ENCODE measurements at places on chromosomes 6 and 20.

- DNase-seq = no peak
Measured at GRCh38 chr6:122653094-122653493, 42.9 kb downstream of the PKIB start.

DNA sequence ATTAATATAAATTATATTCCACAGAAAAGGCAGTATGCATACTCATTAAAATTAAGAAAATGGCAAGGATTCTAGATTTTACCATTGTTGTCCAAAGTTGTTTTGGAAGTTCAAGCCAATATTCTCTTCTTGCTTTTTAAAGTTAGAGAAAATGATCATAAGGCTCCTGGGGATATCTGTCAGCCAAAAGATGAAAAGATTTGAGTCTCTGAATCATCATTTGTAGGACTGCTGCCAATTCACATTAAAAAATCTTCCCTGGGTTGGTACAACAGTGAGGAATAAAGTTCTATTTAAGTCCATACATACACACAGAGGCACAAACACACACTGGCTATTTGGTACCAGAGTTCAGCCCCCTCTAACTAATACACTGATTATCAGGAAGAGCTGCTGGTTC lies 620.1 kb downstream of the COL12A1 start:
- DNase-seq = no peak

GRCh38 chr20:38402816-38403215 lies 32.3 kb downstream of the SNHG17 start:
- no peak for DNase-seq

DNA sequence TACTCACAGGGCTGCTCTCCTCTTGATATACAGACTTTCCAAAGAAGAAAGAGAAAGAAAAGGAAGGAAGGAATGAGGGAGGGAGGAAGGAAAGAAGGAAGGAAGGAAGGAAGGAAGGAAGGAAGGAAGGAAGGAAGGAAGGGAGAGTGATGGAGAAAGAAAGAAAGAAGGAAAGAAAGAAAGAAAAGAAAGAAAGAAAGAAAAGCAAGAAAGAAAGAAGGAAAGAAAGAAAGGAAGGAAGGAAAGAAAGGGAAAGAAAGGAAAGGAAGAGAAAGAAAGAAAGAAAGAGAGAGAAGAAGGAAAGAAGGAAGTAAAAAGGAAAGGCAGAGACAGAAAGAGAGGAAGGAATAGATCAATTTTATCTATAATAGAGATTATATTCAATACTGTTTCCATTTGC lies 1257.4 kb downstream of the EPHA7 start:
- no peak for DNase-seq

DNA sequence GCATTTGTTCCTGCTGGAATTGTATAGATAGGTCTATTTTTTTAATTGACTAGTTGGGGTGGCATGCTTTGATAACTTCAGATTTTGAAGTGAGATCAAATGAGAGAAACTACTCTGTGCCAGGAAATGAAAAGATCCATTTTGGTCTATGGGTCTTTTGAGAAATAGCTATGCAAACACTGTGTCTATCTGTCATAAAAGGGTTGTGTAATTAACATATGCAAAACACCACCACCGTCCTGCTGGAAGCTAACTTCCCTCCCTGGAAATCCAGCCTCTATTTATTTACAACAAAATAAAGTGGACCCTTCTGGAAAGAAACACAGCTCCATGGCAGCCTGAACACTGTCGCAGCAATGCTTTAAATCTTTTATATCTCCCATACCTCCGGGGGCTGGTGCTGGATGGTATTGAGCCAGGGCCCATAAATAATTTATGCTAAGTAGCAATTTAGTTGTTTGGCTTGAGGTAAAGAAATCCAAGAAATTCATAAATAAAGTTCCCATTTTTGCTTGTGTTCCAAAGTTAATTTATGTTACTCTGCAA lies 244.2 kb upstream of the POU3F2 start:
- DNase-seq = no peak

DNA sequence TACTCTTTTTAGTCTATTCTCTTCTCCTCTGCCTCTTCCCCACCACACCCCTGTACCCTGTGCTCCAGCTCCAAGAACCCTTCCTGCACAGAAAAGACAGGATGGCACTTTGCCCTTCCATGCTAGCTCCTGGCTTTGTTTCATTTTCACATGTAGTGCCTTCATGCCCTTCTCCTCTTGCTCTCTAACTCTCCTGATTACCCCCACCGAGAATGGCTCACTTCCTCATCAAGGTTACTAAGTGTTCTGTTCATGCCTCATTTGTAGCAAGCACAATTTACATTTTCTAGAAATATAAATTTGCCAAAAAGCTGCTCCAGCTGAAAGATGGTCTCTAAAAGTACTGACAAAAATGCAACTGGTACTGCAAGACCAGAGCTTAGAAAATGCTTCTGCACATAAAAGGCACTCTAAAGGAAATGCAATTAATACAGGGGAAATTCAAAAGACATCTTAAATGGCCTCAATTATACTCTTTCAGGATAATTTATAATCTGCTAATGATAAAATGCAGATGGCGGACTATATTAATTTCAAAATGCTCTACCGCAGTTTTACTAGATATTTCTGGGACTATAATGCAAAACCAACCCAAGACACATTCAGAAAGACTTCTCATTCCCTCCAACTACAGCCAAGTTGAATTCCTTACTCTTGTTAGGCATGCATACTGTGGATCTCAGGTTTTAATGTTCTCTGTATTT lies 570.2 kb downstream of the PRKN start:
- DNase-seq = no peak

GRCh38 chr20:12306107-12306506 lies 388.4 kb downstream of the BTBD3 start:
- DNase-seq = no peak

GRCh38 chr6:111672761-111673450 lies 67.2 kb upstream of the TRAF3IP2 start:
- DNase-seq = no peak

DNA sequence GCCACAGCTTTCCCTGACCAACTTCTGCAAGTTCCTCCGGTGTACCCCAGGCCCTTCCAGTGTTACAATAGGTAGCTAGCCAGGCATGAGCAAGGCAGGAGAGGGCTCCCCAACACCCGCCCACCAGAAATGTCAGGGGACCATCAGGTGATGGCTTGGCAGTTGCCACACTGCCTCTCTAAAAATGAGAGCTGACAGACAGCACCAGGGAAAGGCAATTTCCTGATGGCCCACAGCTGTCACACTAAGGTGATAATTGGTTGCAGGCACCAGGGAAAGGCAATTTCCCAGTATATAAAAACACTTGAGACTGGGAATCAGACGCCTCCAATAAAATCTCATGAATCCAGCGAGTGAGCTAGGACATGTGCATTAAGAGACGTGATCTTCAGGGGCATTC lies 49.9 kb downstream of the PXDC1 start:
- no peak for DNase-seq

DNA sequence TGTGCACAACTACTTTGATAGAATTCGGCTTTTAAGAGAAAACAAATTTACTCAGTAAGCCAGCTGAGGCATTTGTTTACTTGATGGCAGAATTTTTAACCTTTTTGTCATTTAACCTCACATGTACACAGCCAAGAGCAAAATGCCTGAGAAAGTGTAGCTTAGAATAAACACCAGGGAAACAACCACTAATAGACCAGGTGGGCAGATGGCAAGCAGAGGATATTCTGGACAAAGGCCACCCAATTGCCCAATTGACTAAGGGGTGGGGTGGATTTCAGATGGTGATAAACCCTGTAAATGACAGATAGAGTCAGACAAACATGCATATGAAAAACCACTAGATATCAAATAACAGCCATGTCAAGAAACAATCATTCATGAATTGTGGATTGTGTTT lies 190.7 kb upstream of the FBXL4 start:
- no peak for DNase-seq

DNA sequence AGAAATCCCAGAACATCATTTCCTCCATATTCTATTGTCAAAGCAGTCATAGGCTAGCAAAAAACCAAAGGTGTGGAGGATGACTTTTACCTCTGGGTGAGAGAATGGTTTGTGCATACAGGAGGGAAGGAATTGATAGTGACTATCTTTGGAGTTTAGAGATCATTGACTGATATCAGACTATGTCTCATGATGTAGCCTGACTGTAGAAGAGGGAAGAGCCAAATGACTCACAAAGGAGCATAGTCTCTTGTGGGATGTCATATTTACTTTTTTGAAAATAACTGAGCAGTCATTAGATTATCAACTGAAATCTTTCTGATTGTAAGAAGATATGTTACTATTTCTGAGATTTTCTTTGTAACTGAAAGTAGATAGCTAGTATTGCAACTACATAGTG lies 158.5 kb downstream of the FLRT3 start:
- no peak for DNase-seq

GRCh38 chr6:170178561-170179477 lies 112.1 kb downstream of the DLL1 start:
- DNase-seq = no peak

- DNase-seq = peak; percentile 55
Measured at GRCh38 chr20:11544029-11544678, 373.5 kb upstream of the BTBD3 start.

- DNase-seq = no peak
Measured at GRCh38 chr6:139378882-139379341, 4.5 kb upstream of the CITED2 start.

- DNase-seq = no peak
Measured at GRCh38 chr6:148225871-148226270, 116.8 kb upstream of the SASH1 start.

GRCh38 chr6:5045416-5045815 lies 39.7 kb upstream of the PPP1R3G start:
- no peak for DNase-seq

GRCh38 chr6:79494841-79495240 lies 42.4 kb downstream of the LCA5 start:
- no peak for DNase-seq

DNA sequence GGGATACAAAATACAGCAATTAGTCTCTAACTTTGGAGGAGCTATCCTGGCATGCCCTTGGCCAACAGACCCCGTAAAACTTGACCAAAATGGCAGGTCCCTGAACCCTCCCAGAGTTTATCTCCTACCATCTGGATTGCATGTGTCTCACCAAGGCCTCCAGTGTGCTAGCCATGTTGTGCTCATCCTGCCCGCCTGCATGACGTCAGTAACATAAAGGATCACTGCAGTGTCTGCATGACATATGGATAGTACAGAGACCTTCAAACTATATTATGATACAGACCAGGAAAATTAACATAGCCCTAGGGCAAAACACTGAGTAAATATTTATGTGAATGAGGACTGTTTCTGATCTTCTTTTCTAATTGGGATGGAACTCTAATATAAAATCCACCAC lies 25.3 kb downstream of the CPXM1 start:
- no peak for DNase-seq

DNA sequence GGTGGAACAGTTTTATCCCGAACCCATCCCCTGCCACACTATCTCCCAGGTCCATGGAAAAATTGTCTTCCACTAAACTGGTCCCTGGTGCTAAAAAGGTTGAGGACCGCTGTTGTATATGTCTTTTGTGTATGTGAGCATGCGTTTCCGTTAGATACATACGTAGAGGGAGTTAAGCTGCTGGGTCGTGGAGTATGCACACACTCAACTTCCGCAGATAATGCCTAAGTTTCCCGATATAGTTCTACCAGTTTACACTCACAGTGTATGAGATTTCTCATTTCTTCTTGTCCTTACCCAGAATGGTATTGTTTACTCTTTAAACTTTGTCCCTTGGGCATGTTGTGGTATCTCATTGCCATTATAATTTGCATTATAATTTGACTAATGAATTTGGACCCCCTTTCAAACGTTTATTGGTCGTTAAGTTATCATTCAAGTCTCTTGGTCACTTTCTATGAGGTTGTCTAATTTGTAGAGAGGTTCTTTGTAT lies 50.5 kb upstream of the SCAF8 start:
- DNase-seq = no peak

GRCh38 chr6:146189131-146189530 lies 160.3 kb downstream of the GRM1 start:
- no peak for DNase-seq

- DNase-seq = no peak
Measured at GRCh38 chr6:28254121-28254519, 2.1 kb upstream of the ZKSCAN4 start.

GRCh38 chr20:49701916-49702315 lies 11.8 kb downstream of the B4GALT5 start:
- DNase-seq = no peak

DNA sequence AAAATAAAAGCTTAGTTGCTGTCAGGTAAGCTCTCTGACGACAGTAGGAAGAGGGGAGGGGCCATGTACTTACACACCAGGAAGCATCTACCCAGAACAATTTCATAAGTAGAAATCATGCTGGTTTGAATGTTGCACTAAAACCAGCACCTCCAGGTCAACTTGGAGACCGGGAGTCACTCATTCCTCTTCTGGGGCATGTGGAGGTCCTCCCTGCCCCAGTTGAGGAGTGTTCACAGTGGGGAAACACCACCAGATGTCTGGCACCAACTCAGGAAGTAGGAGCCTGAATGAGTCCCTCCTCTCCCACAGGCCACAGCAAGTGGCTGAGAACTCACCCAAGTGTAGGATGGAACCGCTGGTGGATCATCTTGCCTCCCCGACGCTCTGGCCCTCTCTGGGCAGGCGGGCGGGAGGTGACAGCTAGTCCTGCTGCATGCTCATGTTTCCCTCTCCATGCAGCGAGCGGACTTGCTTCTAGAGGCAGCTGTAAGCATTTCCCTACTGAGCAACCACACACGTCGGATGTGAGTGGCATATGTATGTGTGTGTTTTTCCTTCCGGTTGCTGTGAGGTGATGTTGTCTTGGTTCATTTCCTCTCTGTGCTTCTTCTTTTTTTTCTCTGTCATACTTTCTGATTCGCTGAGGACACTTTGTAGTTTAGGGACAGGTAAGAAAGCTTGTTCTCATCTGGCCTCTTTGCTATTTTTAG lies 149.5 kb upstream of the NEDD9 start:
- peak; percentile 77 for DNase-seq

DNA sequence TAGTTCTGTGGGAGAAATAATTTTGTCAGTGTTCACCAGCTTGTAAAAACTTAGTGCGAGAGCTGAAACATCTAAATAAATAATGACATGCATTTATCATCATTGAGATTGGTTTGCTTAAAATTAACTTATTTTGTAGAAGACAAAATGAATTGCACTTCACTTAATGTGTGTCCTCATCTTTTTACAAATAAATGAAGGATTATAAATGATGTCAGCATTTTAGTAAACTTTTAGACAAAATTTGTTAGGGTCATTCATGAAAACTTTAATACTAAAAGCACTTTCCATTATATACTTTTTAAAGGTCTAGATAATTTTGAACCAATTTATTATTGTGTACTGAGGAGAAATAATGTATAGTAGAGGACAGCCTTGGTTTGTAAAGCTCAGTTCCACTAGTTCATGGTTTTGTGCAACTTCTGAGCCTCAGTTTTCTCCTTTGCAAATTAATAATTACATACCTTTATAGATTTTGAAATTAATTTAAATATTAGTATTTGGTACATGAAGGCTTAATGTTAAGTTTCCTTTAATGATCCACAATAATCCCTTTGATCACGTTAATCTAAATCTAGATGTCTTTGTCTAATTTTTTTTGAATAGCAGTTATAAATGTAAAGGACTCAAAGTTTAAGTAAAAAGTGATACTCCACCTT lies 9.2 kb downstream of the LOC128125822 start:
- DNase-seq = no peak

GRCh38 chr6:56962441-56962840 lies 7.5 kb downstream of the BEND6 start:
- no peak for DNase-seq

- DNase-seq = no peak
Measured at GRCh38 chr20:31695849-31696804, 26.5 kb downstream of the BCL2L1 start.

GRCh38 chr6:30810813-30811339 lies 66.5 kb upstream of the IER3 start:
- no peak for DNase-seq

Data from KG1 (cell line).